Cortex of kidney (tissue), 1 donor: ENCODE measurements at places on chromosomes 12 and 14.

- no peak for DNase-seq
These were observed 208.7 kb downstream of the EGLN3 start for GRCh38 chr14:33742166-33742565.

DNA sequence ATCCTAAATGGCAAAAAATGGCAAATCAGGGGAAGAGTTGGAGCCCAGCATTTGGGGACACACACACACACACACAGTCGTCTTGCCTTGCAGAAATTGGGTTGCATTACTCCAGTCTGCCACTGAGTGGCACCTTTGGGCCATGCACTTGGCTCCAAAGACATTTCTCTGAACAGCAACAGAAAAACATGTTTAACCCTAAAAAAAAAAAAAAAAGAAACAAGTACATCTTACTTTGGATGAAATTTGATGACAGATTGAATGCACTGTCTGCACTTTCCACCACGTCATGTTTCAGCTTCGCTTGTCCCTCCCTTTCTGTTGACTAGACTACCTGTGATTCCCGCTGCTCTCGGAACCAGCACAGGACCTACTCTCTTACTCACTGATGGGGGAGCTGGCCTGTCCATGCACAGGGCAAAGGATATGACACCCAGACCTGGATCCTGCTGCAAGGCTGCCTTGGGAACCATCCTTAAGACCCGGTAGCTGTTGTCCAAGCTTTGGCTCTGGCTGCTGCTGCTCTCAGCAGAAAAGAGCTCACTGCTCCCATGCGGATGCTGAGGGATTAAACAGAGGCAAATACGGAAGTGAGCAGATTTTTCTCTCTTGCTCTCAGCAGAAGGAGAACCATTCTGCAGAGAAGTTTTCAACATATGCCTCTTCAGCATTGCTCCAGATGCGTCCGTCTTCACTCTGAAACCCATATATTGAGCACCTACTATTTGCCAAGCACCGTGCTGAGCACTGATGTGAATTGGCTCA, 376.8 kb downstream of the DPF3 start:
- no peak for DNase-seq

DNA sequence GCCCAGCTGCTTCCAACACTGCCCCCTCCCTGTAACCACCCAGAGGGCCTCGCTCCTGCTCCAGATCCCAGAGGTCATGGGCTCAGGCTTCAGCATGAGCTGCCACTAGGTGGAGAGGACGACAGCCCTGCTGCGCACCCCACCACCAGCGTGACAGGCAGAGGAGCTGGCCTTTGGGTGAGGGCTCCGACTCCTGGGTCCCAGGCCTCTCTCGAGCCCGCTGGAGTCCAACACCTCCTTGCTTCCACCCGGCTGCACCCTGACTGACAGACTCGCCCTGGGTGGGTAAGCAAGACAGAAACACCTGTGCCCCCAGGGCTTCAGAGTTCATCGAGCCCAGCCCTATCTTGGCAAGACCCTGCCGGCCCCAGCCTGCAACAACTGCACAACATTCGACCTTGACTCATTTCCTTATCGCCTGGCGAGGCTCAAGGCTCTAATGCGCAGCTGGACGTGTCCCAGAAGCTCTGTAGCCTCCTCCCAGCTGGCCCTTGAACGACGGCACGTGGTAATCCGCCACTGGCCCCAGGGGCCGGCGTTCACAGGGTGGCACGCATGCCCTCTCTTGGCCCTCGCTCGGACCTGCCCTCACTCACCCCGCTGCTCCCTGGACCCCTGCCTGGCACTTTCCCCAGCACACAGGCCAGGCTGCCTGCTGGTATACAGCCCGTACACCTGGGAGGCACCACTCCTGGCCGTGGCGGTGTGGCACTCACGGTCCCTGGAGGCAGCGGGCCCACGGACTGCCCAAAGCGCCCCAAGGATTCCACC, 28.0 kb downstream of the VPS37B start:
- no peak for DNase-seq

GRCh38 chr12:58896278-58896677, 24.0 kb downstream of the LRIG3 start:
- DNase-seq: no peak

DNA sequence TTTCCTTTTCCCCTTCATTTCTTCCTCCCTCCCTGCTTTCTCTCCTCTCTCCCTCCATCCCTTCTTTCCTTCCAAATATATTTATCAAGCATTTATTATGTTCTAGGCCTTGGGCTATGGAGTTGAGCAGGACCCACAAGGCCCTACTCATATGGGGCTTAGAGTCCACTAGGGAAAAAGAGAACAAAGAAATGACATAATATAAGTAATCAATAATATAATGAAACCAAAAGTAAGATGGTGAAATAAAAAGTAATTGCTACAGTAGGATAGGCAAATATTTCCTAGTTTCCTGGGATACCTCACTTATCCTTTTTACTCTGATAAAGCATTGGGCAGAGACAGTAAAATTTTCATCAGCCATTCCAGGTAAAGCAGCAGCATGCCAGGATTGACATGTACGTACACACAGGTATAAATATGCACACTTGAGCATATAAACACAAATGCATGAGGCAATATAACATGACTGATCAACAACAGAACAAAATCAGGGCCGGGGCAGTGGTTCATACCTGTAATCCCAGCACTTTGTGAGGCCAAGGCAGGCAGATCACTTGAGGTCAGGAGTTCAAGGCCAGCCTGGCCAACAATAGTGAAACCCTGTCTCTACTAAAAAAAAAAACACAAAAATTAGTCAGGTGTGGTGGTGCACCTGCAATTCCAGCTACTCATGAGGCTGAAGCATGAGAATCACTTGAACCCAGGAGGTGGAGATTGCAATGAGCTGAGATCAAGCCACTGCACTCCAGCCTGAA, 35.5 kb upstream of the CSRP2 start:
- no peak for DNase-seq
